Right atrium auricular region (tissue), 2 donors: ENCODE measurements at places on chromosomes 6 and 20. TPM values are rescaled to one million over a fixed set of nuclear protein-coding genes. Genes with fewer than 3 reads are reported as not detected.

DNA sequence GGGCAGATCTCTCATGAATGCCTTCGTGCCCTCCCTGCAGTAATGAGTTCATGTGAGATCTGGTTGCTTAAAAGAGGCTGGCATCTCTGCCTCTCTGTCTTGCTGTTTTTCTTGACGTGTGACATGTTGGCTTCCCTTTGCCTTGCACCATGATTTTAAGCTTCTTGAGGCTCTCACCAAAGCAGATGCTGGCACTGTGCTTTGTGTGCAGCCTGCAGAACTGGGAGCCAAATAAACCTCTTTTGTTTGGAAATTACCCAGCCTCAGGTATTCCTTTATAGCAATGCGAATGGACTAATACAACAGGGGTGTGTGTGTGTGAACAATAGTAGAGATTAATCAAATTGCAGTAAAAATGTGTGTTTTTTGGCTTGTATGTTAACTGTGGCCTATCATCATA lies 8.1 kb downstream of the AKAP7 start:
- no peak for DNase-seq

GRCh38 chr6:80519811-80520594 lies 413.5 kb downstream of the BCKDHB start:
- no peak for DNase-seq

GRCh38 chr6:118551063-118552053 lies 3.3 kb downstream of the PLN start:
- DNase-seq: no peak

DNA sequence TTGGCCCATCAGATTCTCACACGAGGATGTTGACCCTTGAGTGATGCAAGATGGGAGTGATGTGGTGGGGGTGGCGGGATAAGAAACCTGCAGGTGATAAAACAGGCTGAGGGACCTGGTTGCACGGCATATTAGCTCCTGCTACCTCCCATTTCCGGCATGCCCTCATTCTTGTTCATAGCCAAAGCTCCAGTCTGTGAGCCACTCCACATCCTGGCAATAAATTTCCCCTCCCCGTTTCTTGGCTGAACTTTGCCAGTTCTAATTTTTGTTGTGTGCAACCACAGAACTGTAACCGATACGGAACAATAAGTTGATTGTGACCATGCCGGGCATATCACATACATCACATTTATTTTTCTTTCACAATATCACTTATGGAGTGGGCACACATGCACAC lies 41.6 kb upstream of the NFATC2 start:
- no peak for DNase-seq

The RFX6 gene
- not detected for total RNA-seq

The ERVFRD-1 gene
- not detected for total RNA-seq

GRCh38 chr6:117229870-117230269 lies 35.5 kb upstream of the VGLL2 start:
- no peak for DNase-seq

DNA sequence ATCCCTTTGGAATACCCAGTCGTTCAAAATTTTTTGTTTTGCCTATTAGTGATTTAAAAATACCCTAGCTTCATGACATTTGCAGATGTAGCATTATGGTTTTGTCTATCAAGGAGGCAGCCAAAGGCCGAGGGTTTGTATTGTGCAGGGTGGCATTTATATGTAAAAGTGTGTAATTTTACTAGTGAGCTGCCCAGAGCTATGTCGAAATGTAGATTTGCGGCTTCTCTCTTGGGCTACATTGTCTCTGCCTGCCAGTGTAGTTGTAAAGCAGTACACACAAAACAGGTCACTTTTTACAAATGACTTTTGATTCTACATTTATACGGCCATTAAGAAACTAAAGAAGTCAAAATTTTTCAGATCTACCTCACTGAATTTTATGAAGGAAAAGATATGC lies 87.7 kb downstream of the TSHZ2 start:
- DNase-seq: no peak

DNA sequence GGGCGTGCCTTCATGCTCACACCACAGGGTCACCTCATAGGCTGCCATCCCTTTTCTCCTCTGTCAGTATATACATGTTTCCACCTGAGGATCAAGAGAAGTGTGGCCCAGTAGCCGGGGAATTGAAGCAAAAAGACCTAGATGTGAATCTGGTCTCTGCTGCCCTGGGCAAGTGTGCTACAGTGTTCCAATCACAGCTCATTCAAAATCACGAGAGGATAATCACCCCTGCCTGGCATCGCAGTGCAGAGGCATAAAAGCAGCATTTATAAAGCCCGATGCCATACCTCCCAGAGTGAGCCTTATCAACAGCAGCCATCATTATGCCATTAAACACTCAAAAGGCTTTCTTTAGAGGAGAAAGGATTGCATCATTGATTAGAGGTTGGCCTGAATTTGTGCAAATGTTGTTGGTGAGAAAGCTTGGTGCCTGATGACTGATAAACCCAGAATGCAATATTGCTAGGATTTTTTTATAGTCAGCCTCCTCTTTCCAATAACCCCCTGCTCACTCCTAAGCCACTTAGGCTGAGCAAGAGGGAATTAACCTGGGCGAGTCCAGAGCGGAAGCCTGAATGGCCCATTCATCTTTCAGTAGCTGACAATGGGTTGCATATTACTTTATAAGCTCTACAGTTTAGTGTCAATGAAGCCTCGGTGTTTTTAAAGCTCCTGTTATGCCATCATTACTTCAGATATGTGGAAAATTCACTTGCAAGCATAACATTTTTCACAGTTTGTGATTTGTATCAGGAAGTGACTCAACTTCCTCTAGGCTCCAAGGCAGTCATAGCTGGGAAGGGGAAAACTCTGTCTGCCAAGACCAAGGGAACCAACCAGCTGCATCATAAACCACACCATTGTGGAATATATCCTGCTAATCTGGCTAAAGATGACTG lies 92.5 kb upstream of the NXT1 start:
- no peak for DNase-seq

GRCh38 chr20:8464368-8464767 lies 332.3 kb downstream of the PLCB1 start:
- DNase-seq: no peak

DNA sequence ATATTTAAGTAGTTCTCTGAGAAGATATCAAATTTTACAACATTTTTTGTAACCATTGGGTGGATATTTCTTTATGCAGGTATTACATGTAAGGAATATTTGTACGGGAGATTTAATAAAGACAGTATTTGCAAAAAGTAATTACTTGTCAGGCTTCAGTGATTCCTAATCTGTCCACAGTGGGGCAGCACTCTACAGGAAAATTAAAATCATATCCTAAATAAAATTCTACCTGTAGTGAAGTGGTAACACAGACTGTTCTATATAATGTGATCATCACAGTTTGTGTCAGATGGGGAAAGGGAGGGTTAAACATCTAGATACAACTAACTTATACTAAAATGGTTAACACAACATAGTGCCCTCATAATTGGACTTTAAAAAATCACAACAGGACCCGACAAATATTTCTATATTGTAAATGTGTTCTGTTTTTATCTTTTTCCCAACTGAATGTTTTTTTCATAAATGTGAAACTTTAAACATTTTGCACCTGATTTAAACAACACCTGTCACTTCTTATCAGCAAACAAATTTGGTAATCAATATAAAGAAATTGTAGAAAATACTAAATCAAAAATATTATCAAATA lies 145.6 kb upstream of the MANEA start:
- no peak for DNase-seq

The MYBL2 gene
- not detected for total RNA-seq

The PANK2 gene
- total RNA-seq: 19.5 TPM

GRCh38 chr6:167754691-167755090 lies 72.0 kb upstream of the AFDN start:
- no peak for DNase-seq

The VEGFA gene
- 132 TPM for total RNA-seq

The RPS6KA2 gene
- total RNA-seq: 131 TPM

The C6orf141 gene
- 0.75 TPM for total RNA-seq

DNA sequence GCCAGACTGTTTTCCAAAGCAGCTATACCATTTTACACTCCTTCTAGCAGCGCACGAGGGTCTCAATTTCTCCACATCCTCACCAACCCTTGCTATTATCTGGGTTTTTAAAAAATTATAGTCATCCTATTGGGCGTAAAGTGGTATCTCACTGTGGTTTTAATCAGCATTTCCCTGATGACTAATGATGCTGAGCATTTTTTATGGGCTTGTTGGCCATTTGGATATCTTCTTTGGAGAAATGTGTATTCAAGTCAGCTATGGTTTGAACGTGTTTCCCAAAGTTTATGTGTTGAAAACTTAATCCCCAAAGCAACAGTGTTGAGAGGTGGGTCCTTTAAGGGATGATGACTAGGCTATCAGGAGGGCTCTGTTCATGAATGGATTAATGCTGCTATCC lies 6.7 kb downstream of the MCUR1 start:
- no peak for DNase-seq

- peak; percentile 36 for DNase-seq
These were observed 95.0 kb downstream of the CDH26 start for GRCh38 chr20:60053125-60053817.

DNA sequence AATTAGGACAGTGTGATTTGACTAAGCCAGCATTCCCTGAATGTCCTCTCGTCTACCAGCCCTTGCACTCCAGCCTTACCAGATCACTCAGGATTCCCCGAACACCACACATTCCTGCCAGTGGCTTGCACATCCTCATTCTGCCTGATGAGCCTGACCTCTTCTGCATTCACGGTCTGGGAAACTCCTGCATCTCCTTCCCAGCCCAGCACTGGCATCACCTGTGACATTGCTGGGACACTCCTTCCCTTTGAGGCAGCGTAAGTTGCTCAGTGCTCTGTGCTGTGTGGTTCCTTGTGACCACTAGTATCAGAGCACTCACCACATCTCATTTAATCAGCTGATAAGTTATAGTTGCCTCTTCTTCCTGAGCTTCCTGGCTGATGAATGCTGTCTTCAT lies 17.3 kb downstream of the NCOA7 start:
- no peak for DNase-seq

DNA sequence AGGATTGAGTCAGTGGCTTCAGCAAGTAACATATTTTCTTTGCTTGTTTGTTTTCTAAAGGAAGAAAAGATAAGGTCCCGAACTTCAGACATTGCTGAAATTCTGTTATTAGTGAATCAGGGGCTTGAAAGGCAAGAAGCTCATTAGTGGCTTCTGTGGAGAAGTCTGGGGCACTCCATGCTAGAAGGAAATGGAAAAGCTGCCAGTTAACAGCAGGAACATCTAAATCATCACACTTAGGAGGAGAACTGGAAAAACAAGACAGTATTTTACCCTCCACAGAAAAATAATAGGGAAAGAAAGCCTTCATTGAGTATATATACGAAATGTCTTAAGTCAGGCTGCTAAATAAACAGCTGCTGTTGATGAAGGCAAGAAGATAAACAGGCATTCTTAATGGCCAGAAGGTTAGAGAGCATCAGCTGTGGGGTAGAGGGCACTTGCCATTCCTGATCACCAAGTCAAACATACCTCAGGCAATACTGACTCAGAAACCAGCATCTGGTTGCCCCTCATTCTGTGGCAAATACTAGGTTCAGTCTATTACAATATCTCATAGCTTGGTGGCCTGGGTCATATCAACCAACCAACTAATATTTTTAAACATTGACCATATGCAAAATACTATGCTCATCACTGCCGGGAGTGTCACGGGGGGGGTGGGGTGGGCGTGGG lies 143.2 kb upstream of the TENT5A start:
- DNase-seq: no peak

DNA sequence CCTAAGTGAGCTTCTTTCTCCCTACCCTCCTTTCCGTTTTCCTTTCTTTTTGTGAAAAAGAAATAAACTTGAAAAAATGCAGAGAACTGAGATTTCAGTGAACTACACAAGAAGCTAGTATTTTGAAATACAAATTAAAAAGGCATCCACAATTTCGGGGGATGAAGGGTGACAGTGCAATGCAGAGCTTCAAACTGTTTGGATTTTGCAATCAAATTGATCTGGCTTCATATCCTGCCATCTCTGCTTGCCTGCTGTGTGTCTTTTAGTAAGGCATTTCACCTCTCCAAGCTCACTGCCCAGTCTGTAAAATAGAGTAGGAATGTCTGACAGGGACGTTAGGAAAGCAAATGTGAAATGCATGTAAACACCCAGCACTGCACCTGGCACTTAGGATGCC lies 258.0 kb downstream of the HACE1 start:
- no peak for DNase-seq
